ENCODE measurements at places on chromosomes 12 and 14.

DNA sequence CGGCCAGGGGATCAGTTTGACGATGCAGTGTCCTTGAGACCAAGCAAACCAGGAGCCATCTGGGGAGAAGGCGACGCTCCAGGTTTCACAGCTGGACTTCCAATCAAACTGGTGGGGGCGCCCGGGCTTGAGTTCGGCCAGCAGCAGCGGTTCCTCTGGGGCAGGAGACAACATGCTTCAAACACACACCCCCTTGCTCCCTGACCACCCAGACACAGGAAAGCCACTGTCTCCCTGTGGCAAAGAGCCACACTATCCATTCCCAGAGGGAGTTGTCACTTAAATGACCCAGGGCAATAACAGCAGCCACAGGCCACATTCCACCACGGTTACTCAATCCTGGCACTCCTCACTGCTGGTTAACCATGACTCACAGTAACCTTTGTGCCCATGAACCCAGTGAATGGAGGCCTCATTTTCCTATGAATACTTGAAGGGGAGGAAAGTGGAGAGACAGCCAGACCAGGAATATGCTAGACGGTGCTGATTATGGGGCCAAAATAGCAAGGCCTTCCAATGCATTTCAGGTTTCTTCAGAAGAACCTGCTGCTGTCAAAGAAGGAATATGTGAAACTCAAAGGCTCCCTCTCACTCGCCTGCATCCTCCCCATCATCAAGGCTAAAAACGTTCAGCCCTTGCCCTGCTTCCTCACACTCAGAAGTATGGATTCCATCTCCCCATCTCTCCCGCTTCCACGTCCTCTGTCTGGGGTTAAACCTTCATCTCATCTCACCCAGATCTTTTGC, 8.5 kb downstream of the WSB2 start:
- peak; percentile 79 for DNase-seq

DNA sequence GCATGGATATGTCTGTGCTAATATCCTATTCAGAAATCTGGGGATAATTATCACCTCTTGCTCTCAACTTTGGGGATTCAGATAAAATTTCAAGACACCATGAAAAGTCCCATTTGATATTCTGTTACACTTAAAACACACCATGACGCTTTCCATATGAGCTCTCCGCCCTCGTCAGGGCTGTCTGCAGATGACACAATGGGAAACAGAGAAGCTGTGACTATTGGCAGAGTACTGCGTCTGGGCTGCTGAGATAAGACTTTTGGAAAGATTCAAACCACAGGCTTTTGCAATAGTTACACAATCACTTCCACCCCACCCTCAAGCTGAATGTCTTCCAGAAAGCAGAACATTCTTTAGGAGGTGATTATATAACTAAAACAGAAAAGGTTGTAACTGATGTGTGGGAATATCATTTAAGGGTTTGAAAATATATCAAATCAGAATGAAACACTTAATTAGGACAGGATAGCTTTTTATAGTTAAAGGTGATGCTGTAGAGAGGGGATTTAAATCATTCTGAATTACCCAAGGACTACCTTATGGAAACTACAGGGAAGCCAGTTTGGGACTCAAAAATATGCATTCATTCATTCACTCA, 75.3 kb upstream of the TMPO start:
- DNase-seq = peak; percentile 64

DNA sequence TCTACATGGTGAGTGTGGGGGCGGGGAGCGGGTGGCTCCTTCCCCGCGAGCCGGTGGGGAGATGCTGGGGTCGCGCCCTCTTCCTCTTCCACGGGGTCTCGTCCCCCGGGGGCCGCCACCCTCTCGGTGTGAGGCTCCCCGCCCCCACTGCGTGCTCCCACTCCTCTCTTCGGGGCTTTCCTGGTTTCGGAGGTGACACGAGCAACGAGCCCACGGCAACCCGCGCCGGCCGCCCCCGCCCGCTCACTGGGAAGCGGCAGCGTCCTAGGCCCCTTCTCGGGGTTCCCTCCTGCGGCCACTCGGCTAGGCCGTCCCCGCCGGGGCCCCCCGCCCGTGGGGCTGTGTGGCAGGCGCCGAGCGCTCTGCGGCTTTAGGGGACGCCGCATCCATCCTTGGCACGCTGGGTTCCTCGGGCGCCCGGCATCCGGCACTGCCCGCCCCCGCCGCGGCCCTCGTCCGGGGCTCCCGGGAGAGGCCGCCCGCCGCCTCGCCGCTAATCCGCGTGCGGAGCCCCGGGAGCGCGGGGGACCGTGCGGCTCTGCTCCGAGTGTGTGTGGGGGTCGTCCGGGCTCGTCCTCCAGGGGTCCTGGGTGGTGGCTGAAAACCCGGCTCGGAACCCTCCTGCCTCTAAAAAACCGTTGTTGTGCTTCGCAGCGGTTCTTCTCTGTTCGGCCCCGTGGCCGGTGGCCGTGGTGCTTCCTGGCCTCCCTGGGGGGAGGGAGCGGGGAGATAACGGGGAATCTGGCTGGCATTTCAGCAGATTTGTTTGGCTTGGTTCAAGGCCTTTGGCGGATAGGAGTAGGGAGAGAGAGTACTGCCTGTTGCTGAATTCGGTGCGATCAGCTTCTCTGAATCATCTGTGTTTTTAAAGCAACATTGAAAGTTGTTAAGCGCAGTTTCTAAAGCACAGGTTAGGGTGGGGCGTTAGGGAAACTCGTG, 1.0 kb downstream of the PCNX1 start:
- no peak for DNase-seq

- DNase-seq = no peak
Observed at GRCh38 chr12:94157981-94158411, 9.6 kb downstream of the PLXNC1 start.

GRCh38 chr14:68854421-68854820, 61.6 kb upstream of the ZFP36L1 start:
- no peak for DNase-seq

DNA sequence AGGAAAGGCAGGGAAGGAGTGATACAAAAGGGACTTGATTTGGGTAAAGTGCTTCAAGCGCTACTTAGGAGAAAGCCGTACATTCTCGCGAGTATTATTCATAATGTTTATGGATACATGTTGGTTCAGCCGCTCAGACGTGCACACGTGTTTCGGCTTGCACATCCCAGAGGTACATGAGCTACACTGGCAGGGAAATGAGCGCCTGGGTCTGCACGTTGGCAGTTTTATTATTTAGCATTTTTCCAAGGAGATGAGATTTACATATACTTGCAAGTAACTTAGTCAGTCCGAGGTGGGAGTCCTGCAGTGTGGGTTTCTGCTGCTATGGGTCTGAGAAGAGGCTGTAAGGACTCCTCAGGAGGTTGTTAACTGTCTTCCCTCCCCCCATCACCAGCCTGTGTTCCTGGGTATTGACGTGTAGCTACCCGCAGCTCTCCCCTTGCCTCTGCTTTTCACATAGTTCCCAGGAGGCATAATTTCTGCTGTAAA, 1.5 kb downstream of the PRKCH start:
- peak; percentile 86 for DNase-seq

- DNase-seq = no peak
Observed at GRCh38 chr12:29709054-29709453, 74.7 kb downstream of the TMTC1 start.

DNA sequence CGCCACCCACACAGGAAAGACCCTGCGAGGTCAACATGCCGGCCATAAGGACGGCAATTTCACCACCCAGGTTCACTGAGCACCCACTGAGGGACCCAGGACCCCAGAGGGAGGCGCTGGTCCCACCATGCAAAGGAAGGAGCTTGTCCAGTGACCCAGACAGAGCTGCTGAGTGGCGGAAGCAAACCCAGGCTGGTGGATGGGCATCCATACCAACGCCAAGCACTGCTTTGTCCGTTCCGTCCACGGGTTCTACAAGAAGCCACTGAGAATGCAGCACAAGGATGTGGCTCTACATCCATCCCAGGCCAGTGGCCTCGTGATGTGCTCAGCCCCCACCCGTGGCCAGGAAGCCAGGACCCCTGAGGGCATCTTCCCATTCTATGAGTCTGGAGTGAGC, 23.8 kb upstream of the GOLGA3 start:
- no peak for DNase-seq

DNA sequence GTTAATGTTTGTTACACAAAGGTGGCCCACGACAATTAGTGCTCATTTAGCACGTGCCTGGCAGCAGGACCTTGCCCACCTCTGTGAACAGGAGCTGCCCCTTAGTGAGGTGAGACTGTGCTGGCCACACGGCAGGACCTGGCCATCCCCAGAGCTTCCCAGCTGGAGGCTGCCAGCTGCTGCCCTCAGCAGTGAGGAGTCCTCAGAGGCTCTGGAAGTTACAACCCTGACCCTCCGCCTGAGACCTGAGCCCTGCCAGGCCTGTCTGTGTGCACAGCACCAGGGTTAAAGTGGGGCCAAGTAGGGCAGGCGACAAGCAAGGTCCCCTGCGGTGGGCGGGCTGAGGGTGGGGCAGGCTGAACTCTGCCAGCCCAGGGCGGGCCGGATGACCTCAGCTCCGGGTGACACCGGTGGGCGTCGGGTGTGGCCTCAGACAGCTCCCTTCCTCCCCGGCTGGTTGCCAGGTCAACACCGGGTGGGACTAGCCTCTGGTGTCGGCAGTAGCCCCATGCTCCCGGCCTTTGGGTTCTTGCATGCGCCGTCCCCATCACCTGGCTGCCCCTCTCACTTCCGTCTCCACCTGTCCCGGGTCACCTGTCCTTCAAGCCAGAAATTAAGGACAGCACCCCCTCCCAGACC, 9.2 kb upstream of the LBHD2 start:
- no peak for DNase-seq

GRCh38 chr12:64160711-64161060, 61.4 kb downstream of the KICS2 start:
- no peak for DNase-seq

- DNase-seq = peak; percentile 49
Observed at GRCh38 chr12:102474438-102475064, 5.8 kb downstream of the IGF1 start.

- DNase-seq = no peak
Observed at GRCh38 chr14:63666335-63666734, 24.7 kb upstream of the WDR89 start.

GRCh38 chr12:72547573-72547972, 275.4 kb downstream of the TRHDE start:
- DNase-seq = no peak

DNA sequence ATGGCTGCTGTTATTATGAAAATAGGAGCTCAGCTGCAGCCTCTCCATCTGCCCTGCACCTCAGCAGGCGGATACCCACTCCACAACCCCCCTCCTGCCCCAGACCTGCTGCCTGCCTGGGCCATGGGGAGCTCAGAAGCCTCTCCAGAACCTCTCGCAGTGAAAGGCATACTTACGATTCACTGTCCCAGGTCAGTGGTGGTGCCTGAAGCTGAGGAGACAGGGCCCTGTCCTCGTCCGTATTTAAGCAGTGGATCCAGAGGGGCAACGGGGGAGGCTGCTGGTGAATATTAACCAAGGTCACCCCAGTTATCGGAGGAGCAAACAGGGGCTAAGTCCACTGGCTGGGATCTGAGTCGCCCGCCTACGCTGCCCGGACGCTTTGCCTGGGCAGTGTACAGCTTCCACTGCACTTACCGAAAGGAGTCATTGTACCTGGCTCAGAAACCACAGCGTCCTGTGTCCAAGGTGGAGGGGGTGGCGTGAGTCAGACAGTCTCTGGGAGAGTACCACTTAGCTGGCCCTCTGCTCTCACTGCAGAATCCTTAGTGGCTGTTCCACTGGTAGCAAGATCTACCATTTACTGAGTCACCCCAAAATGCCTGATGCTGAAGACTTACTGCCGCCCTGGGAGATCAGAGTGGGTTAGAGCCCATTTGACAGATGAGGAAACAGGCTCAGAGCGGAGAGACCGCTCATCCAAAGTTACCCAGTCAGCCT, at the start of gene SERPINA1:
TSS of gene SERPINA1 (minus strand) at position 219 of the 720 bp plus-strand sequence. CDS start 5,365 bp downstream, outside the sequence.
- peak; percentile 44 for DNase-seq

DNA sequence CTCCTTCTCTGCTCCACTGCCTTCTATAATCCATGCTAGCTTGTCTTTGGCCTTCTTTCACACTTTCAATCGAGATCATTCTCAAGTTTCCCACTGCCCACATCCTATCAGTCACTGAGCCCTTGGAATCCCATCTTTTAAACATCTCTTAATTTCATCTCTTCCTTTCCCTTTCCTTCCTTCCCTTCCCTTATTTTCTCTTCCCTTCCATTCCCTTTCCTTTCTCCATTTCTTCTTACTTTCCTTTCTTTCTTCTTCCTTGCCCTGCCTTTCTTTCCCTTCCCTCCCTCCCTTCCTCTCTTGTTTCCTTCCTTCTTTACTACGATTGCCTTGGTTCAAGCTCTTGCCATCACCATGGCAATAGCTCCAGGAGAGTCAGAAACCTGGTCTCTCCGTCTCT, 183.8 kb downstream of the EMP1 start:
- no peak for DNase-seq

DNA sequence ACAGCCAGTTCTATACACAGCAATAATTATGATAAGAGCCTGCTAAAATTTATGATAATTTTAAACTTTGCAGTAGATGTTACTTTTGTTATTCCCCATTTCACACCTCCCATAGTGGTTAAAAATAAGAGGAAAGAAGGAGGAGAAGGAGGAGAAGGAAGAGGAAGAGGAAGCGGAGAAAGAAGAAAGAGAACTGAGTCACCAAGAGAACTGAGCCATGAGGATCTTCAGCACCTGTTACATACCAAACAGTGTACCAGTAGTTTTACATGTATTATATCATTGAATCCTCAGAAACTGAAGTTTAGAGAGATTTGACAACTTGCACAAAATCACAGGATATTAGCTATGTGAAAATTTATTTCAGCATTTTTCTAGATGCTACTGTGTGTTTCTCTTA, 3.9 kb downstream of the CD163 start:
- no peak for DNase-seq

GRCh38 chr14:51478175-51478621, 173.5 kb upstream of the FRMD6 start:
- no peak for DNase-seq

DNA sequence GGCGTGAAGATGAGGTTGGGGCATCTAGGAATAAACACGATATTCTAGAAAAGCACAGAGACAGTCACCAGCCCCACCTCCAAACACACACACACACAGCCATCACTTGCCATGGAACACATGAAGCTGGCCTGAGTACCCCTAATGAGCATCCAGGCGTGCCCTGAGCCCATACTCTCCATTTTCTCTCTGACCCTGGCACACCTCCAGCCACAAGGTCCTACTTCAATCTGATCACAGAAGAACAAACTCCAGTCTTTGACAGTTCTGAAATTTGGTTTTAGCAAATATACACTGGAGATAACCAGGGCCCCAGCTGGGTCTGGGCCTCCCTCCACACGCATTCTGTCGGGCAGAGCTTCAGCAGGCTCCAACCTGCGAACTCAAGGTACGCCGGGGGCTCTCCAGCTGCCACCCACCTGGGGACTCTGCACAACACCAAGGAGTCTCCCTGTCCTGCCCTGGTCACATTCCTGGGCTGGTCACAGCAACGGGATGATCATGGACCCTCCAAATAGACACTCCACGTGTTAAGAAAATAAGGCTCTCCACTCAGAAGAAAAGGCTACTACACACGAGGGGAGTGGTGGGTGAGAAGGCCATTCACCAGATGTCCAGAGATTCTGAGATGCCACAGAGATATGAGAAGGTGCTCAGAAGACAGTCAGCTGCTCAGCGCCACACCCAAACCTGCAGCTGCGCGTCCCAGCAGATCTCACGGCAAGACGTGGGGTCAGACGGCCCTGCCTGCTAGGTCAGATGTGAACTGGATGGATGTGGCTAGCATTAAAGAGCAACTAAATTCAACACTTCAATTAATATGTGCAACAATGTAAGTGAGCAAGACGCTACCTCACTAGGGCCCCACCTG, 57.0 kb upstream of the PNMA1 start:
- no peak for DNase-seq

- peak; percentile 66 for DNase-seq
Observed at GRCh38 chr12:82896979-82897378, 210.3 kb downstream of the TMTC2 start.

GRCh38 chr12:123043536-123044001, 63.1 kb downstream of the ARL6IP4 start:
- peak; percentile 46 for DNase-seq

- DNase-seq = no peak
Observed at GRCh38 chr14:23441076-23441475, 5.6 kb upstream of the MYH7 start.

All from epithelial cell of prostate (primary cell).